ENCODE measurements at places on chromosomes 5 and 9.
A peak's percentile ranks its signal among the peaks of the same experiment; 100 is the strongest.

GRCh38 chr5:72273547-72273946 lies 46.5 kb downstream of the MRPS27 start:
- no peak for DNase-seq

- DNase-seq, result no peak
These were observed 70.2 kb upstream of the LPCAT1 start for GRCh38 chr5:1593903-1594356.

DNA sequence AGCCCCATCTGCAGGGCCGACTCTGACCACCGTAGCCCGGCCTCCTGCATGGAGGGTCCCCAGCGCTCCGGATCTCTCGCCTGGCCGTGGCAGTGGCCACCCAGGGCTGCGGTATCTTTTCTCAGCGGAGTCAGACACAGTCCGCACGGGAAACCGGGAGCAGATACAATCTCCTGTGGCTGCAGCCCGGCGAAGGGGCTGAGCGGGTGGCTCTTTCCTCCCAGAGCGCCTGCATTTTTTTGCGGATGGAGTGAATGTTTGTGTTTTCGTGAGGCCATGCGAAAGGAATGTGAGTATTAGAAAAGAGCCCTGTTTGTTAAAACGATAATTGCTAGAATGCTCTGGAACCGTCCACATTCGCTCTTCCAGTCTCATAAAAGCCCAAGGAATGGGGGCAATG lies 53.4 kb upstream of the PTCH1 start:
- peak; percentile 31 for DNase-seq

DNA sequence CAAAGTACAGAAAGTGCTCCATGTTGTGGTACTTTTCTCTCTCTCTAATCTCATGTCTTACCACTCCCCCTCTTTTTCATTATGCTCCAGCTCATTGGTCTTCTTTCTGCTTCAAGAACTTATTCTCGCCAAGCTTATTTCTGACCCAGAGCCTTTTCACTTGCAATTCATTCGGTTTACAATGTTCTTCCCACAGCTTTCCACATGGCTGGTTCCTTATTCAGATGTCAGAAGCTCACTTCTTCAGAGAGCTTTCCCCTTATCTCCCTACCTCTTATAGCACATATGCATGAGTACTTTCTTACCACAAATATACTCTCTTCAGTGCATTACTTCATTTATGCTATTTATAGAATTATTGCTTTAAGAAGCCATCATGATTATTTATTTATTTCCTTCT lies 338.8 kb upstream of the ATP10B start:
- DNase-seq, result no peak

- DNase-seq, result peak; percentile 74
These were observed 23.2 kb downstream of the SLC46A2 start for GRCh38 chr9:112867275-112867991.

DNA sequence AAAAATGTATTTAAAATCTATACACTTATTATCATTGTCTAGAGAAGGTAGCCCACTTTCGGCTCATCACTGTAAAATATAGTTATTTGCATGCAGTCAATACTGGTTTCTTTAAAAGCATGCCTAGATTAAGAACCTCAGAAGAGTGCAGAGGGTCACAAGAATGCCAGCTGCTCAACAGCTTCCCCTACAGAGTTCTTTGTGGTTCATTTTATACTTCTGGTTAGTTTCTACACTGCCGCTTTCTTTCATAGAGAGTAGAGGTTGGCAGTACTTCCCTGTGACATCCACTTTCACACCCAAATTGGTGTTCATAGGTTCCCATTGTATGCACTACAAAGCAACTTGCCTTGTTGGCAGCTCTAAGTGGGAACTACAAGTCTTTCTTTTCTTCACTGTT lies 137.3 kb downstream of the KIAA0825 start:
- DNase-seq, result no peak

GRCh38 chr5:165134155-165134554 lies 1628.7 kb downstream of the MAT2B start:
- DNase-seq, result no peak

- no peak for DNase-seq
These were observed 322.3 kb upstream of the CDH6 start for GRCh38 chr5:30871196-30871595.

DNA sequence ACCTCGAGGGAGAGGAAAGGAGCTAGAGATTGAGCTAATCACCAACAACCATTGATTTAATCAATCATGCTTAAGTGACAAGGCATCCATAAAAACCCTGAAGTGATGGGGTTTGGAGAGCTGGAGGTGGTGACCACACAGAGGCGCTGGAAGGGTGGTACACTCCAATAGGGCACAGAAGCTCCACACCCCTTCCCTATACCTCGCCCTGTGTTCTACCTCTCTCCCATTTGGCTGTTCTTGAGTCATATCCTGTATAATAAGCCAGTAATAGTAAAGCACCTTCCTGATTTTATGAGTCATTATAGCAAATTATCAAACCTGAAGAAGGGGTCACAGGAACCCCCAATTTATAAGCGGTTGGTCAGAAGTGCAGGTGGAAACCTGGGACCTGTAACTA lies 18.3 kb downstream of the ACTL7B start:
- DNase-seq, result no peak

- peak; percentile 9 for DNase-seq
These were observed 74.7 kb downstream of the KIF24 start for GRCh38 chr9:34254141-34254913.

DNA sequence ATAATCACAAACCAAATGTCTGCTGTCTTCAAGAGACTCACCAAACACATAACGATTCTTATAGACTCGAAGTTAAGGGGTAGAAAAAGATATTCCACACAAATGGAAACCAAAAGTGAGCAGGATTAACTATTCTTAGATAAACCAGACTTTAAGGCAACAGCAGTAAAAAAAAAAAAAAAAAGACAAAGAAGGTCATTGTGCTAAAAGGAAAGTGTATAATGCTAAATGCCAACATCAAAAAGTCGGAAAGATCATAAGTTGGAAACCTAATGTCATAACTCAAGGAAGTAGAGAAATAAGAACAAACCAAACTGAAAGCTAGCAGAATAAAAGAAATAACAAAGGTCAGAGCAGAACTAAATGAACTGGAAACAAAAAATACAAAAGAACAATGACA lies 714.6 kb downstream of the SEMA5A start:
- no peak for DNase-seq

- no peak for DNase-seq
These were observed 19.2 kb downstream of the IRF1 start for GRCh38 chr5:132471151-132471907.

DNA sequence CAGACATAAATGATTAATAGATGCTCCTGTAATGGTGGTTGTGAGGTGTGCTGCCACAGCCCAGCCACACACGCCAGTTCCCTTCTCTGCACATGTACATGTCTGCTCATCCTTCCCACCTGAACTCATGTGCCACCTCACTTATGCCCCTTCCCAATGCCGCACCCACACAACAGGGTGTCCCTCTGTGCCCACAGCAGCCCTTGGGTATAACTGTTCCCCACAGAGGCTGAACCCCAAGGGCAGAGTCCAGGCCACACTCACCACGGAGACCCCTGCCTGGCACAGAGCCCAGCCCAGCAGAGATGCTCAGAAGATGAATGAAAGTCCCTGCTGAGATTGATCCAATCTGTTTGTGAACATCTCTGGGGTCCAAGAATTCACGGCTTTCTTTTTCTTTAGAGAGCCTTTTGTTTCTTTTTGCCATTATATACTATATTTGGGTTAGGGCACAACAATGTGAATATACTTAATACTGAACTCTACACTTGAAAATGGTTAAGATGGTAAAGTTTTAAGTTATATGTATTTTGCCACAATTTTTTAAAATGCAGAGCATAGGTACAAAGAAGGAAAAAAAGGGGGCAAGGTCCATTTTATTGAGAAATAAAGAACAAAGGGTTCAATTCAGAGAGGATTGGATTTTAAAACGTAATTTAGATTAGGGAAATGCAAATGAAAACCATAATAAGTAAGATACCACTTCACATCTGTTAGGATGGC lies 29.6 kb downstream of the IRF1 start:
- DNase-seq, result no peak

DNA sequence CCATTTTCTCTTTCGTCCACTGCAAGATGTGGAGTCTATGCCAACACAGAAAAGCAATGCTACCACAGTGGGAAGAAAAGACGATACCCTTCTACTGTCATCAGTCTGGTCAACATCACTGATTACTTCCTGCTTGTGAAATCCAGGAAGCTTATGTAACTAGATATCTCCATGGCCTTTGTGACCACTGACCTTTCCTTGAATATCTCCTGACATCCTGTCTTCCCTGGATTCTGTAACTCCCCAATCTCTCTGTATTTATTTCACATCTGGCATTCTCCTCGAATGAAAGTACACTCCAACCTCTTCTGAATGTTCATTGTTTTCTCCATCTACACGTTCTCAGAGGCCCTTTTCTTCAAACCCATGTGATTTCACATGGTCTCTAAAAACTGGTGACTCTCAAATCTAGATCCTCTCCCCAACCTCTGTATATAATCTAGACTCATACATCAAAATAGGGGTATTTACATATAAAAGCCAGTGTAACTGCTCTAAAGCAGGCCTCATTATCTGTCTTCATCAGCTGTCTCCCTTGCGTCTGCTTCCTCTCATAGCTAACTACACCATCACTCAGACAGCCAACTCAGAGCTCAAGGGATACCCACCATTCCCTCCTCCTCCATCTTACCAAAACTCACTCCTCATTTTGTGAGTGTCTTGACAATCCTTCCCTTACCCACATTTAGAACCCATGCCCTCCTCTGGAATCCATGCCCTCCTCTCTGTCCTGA lies 156.8 kb downstream of the SEMA5A start:
- DNase-seq, result no peak

GRCh38 chr5:159010661-159011442 lies 88.9 kb downstream of the EBF1 start:
- DNase-seq, result no peak

- DNase-seq, result peak; percentile 14
These were observed 43.8 kb downstream of the STOM start for GRCh38 chr9:121326130-121326838.

DNA sequence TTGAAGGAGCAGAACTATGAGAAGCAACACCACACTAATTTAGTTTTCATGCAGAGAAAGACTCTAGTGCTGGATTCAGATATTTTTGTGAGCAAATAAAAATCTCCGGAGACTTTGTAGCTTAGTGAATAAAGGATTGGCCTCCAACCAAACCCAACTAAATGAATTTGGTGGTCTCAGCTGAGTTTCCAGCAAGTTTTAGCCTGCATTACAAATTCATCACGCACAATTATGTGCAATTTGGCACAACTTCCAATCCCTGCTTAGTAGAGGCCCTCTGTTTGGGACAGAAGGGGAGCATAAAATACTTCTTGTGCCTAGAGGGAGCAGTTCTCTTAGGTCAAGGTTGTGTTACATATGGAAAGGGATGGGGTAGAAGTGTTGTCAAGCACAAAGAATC lies 112.3 kb upstream of the ADAMTSL1 start:
- no peak for DNase-seq

DNA sequence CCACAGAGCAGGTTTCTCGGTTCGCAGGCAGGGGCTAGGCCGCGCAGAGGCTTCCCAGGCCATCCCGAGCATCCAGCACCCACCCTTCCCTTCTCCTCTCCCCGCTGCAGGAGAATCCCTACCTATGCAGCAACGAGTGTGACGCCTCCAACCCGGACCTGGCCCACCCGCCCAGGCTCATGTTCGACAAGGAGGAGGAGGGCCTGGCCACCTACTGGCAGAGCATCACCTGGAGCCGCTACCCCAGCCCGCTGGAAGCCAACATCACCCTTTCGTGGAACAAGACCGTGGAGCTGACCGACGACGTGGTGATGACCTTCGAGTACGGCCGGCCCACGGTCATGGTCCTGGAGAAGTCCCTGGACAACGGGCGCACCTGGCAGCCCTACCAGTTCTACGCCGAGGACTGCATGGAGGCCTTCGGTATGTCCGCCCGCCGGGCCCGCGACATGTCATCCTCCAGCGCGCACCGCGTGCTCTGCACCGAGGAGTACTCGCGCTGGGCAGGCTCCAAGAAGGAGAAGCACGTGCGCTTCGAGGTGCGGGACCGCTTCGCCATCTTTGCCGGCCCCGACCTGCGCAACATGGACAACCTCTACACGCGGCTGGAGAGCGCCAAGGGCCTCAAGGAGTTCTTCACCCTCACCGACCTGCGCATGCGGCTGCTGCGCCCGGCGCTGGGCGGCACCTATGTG lies 36.1 kb downstream of the NTNG2 start:
- DNase-seq, result no peak

GRCh38 chr9:77523891-77524290 lies 124.2 kb downstream of the GNA14 start:
- peak; percentile 31 for DNase-seq

GRCh38 chr5:33433303-33434240 lies 7.2 kb upstream of the TARS1 start:
- DNase-seq, result no peak

GRCh38 chr5:57684299-57684702 lies 201.7 kb upstream of the ACTBL2 start:
- no peak for DNase-seq

DNA sequence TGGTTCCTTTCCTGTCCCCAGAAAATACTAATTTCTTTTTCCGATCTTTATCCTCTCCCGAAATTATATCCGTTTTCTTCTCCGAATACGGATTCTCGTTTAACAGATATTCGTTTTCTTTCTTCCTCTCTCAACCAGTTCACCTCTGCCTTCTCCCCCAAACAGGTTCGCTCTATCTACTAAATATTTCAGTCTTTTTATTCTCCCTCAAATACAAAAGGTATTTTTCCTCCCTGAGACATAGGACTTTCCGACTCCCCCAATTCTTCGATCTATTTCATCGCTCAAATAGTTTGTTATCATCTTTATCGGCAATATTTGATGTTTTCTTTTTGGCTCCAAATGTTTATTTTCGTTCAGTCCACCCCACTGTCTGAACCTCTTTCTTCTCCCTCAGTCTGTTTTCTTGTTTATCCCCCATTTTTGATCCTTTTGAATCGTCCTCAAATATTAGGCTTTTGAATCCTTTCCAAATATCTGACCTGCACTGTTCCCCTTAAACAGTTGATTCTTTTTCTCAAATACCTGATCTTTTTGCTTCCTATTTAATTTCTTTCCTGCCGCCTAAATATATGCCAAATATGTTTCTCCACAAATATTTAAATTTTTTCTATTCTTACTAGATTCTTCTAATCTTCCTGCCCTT lies 4.4 kb downstream of the PITX1 start:
- no peak for DNase-seq

- no peak for DNase-seq
These were observed 175.3 kb downstream of the DAB2IP start for GRCh38 chr9:121826711-121827110.

- no peak for DNase-seq
These were observed 201.3 kb upstream of the OR13F1 start for GRCh38 chr9:104302775-104303174.

DNA sequence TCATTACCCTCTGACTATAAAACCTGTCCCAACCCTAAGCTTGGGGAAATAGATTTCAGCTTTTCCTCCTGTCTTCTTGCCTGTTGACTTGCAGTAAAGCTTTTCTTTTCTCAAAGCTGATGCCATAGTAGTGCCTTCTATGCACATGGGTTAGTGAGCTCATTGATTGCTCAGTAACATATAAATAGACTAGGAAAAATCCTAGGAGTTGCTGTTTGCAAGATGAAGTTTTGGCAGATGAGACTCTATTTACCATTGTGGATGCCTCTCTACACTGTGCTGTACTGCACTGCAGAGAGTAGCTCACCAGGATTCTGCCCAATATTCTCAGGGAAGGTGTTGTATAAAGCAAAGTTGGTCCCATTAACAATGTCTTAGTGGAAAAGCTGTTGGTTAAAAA lies 262.7 kb upstream of the CD180 start:
- DNase-seq, result no peak

All from fibroblast of skin of left quadriceps (primary cell).